Activated CD4-positive, alpha-beta T cell treated with anti-CD3 and anti-CD28 coated beads, Interleukin-2, amount 50 U/mL, for 48 hours (primary cell): ENCODE measurements at places on chromosomes 11 and 22.

DNA sequence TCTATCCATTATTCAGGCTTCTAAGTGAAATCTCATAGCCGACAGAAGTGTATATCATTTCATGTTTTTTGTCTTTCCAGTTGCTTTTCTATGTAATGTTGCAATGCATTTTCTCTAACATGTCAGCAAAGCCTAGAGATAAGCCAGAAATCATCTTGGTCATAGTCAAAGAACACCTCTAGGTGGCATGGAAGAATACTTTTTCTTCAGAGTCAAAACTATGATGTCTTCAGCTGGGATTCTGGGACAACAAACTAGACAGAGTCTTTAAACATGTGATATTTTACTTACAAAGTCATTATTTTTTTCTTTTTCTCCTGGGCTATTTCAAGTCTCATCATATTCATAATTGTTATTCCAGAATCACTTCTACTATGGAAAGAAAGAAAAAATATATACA lies 4.4 kb downstream of the GAS2 start:
- DNase-seq: no peak

GRCh38 chr11:12126344-12127019 lies 16.1 kb downstream of the MICAL2 start:
- no peak for DNase-seq

DNA sequence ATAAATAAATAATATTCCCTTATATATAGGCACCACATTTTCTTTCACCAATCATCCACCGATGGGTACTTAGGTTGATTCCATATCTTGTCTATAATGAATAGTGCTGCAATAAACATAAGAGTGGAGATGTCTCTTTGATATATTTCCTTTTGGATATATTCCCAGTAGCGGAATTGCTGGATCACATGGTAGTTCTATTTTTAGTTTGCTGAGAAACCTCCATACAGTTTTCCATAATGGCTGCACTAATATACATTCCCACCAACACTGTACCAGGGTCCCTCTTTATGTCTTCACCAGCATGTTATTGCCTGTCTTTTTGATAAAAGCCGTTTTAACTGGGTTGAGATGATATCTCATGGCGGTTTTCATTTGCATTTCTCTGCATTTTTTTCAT lies 23.6 kb downstream of the PAMR1 start:
- DNase-seq: no peak

DNA sequence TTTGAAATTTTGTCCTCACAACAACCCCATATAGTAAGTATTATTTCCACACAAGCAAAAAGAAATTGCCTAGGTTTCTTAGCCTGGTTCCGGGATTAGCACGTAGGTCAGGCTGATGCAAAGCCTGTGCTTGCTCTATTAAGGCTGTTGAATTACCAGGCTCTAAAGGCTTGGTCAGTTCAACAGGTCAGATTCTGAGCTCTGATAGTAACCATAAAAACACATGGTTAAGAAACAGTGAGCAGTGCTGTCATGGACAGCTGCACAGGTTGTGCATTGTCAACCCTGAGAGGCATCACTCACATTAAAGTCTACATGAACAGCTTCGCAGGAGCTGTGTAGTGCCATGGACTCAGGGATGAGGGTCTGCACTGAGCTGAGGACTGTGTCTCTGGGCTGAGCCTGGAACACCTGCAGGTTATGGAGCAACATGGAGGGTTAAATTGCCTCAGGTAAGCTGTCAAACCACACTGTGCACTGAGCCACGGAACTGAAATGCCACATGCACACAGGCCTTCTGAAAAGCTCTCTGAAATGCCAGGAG lies 98.0 kb downstream of the PIWIL4 start:
- DNase-seq: no peak

- no peak for DNase-seq
Measured at GRCh38 chr11:73999581-74000306, 9.1 kb downstream of the UCP3 start.

DNA sequence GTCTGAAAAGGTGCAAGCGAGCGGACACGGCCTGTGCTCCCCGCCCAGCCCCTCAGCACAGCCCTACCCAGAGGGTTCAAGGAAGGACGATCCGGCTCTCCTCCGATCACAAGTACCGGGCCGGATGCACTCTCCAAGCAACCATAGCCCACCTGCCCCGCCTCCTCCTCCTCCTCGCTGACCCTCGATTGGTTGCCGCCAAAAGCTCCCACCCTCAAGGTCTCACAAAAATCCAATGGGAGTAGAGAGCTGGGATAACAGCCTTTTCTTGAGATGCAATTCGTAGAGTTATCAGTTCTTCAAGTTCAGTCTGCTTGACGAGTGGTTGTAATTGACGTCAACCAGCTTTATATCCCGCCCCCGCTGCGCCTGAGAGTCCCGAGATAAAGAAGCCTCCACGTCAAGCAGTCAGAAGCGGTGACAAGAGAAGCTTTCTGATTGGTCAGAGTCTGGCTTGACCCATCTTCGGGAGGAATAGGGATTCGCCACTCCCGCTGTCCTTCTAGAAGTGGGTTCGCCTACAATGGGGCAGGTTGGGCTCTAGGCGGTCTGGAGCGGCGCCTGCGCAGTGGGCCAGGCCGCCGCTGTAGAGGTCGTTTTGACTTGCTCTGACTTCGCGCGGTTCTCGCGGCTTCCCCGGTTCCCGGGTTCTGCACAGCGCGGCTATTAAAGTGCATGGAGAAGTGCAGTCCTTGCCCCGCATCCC lies at the start of gene IFT27:
IFT27 (minus strand) TSS at position 156 of the 706 bp plus-strand sequence. CDS start 412 bp downstream, outside the sequence.
- DNase-seq: peak; percentile 96

DNA sequence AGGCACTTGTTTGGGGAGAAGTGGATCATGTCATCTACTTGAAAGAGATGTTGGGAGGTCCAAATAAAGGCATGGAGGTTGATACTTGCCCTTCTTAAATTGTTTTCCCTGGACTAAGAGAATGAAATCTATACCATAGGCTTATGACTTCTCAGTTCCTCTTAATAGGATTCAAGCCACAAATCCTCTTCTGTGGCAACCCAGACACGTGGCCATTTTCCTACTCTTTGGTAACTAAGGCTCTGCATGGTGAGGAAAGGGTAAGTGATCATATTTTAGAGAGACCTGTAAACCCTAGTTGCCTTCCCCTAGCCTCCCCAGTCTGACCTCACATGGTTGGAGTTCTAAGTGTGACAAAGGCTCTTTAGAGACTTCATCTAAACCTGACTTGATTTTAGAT lies 72.9 kb upstream of the CD44 start:
- no peak for DNase-seq

- no peak for DNase-seq
Measured at GRCh38 chr11:130520271-130520671, 71.8 kb downstream of the ADAMTS15 start.

DNA sequence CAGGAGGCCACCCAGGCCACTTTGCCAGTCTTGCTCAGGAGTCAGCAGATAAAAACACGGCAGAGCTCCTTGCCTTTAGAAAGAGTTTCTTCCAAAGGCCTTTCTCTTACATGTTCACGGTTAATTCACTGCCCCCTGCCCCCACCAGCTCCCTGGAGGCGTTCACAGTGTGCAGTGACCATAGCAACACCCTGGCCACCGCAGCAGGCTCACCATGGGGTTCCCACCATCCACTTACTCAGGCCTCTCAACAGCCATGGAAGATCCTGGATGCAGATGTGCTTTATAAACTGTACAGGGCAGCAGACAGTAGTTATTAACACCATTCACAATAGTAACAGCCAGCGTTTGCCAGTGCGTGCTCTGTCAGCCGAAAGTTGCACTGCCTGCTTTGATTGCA lies 10.6 kb upstream of the MYO7A start:
- DNase-seq: no peak

GRCh38 chr22:50205781-50206569 lies 5.2 kb downstream of the SELENOO start:
- no peak for DNase-seq

DNA sequence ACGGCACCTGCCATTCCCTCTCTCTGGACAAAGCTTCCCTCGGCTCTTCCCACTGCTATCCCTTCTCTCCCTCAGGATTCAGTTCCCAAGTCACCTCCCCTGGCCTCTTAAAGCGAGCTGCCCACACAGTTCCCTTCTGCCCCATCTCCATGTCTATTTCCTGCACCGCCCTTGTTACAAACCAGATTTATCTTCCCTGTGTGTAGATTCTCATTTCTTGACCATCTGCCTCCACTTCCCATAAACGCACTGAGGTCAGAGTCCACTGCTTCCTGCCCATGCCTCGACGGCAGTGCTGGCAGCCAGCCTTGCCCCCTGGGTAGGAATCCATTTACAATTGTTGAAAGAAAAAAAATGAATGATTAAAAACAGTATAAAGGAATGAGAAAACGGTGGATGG lies 11.6 kb upstream of the APOBEC3B start:
- DNase-seq: no peak

GRCh38 chr11:38582756-38583155 lies 1984.7 kb upstream of the RAG2 start:
- no peak for DNase-seq

GRCh38 chr11:66848671-66849500 lies 5.6 kb downstream of the RCE1 start:
- no peak for DNase-seq

GRCh38 chr11:11463405-11463804 lies 110.4 kb upstream of the CSNK2A3 start:
- DNase-seq: no peak

- no peak for DNase-seq
Measured at GRCh38 chr22:39275814-39276439, 31.1 kb upstream of the PDGFB start.

GRCh38 chr11:61337706-61338470 lies 4.9 kb downstream of the TKFC start:
- no peak for DNase-seq

GRCh38 chr11:1198561-1199240 lies 24.2 kb upstream of the MUC5B start:
- no peak for DNase-seq
